ENCODE measurements at places on chromosomes 5 and 9.

- no peak for DNase-seq
Measured at GRCh38 chr9:4964540-4964939, 20.5 kb upstream of the JAK2 start.

DNA sequence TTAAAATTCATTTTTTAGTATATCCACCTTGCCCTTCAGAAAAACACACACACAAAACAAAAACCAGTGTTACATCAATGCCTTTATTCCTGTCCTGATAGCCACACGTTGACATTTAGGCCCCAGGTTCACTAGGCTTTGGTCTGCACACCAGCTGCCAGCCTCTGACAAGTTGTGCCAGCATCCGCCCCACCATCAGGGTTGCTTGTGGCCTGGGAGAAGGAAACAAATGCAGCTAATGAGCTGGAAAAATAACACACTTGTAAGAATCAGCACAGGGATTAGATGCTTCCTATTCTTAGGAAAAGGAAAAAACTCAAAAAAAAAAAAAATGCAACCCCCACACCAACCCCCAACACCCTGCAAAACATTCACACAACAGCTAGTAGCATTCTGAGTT is 404.0 kb upstream of the GRIA1 start:
- DNase-seq: no peak

DNA sequence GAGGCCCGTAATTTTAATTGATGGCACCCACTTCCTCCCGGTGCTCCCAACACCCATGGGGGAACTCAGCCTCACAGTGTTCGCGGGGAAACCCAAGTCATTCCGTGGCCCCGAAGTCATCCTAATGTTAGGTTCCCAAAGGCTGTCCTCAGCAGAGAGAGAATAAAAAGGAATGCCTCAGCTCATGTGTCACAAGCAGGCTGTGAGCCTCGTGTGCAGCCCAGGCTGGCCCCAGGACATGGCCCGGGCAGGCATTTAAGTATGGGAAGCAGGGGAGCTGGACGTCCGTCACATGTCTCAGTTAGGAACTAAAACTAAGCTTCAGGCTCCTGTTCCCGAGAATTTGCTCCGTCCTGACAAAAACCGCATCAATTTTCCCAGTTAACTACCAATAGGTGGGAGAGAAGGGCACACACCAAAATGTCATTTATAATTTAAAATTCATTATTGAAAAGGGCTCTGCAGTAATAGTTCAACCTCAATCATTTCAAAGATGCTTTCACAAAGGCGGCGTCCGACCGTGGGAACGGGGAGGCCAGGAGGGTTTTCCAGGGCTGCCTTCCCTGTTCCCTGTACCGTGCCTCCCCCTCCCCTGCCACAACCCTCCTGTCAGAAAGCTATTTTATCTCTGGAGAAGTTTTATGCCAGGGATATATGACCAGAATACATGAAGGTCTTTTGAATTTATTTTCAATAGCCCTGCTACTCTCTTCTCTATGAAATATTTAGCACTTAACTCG is 137.3 kb downstream of the FSTL4 start:
- DNase-seq: no peak

- no peak for DNase-seq
Measured at GRCh38 chr5:19169426-19169825, 818.6 kb downstream of the CDH18 start.

- peak; percentile 15 for DNase-seq
Measured at GRCh38 chr5:141814064-141814964, 63.9 kb downstream of the PCDH1 start.

DNA sequence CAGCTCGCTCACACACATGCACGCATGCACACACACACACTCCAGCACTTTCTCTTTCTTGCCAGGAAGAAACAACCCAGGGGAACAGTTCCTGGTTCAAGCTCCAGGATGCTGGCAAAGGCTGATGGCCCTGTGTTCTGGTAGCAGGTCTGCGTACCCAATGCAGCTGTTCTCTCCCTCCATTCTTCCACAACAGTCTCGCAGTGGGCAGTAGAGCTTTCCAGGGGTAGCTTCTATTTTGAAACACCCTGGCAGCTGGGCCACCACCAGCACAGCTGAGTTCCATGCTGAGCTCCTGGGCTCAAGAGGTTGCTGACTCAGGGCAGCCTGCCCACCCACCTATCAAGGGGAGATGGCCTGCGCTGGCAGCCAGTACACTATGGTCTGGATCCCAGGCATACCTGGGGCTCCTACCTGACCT is 4.7 kb downstream of the VDAC1 start:
- DNase-seq: no peak

DNA sequence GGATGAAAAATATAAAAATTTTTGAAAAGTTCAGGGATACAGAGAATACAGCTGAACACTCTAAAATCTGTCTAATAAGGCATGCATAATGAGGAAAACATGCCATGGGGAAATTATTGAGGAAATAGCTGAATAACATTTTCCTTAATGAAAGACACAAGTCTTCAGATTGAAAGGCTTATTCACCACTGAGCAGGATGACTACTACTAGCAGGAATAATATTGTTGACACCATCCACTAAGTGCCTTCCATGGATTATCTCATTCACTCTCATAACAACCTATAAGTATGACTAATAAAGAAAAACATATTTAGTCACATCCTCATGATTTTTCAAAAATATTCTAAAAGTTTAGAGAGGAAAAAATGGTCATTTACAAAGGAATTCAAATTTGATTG is 96.7 kb upstream of the FER start:
- DNase-seq: no peak

Measured in NCI-H187 (cell line).